Sigmoid colon (tissue), 7 donors: ENCODE measurements at places on chromosomes 6 and 20.

DNA sequence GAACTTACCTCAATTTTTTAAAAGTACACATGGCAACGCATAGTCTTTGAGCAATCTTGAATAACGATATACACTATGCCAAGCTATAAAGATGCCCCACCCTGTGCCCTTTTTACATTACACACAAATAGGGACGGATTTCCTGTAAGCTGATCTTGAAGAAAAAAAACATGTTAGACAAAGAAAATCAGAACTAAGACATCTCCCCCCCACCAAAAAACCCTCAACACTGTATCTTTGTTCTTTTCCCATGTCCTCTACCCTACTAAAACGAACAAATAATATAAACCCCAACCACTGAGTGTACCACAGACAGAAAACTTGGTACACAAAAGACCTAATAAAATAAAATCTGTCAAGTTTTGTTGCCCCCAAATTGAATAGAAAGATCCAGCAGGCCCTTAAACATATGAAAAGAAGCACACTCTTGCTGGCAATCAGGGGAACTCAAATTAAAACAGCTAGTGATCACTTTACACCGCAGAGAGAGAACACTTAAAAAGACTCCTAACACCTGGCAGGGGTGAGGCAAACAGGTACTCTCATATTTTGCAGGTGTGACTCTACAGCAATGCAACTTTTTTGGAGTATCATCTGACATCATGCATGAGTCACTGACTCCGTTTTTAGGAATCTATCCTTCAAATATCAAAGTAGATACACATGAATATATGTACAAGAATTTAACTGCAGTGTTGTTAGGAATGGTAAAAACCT lies 29.6 kb downstream of the BACH2 start:
- no peak for DNase-seq

- no peak for DNase-seq
Observed at GRCh38 chr6:42263165-42263728, 45.6 kb upstream of the MRPS10 start.

GRCh38 chr6:64062960-64063683 lies 427.5 kb downstream of the PHF3 start:
- DNase-seq = no peak

DNA sequence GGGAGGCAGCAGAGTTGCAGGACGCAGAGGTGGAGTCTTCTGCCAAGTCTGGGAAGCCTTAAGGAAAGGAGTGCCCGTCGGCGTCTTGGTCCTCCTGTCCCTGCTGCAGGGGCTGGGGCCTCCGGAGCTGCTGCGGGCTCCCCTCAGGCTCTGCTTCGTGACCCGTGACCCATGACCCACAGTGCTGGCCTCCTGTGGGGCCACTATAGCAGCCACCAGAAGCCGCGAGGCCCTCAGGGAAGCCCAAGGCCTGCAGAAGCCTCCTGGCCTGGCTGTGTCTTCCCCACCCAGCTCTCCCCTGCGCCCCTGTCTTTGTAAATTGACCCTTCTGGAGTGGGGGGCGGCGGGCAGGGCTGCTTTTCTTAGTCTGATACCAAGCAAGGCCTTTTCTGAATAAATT lies 3.3 kb upstream of the COL9A3 start:
- DNase-seq = no peak

DNA sequence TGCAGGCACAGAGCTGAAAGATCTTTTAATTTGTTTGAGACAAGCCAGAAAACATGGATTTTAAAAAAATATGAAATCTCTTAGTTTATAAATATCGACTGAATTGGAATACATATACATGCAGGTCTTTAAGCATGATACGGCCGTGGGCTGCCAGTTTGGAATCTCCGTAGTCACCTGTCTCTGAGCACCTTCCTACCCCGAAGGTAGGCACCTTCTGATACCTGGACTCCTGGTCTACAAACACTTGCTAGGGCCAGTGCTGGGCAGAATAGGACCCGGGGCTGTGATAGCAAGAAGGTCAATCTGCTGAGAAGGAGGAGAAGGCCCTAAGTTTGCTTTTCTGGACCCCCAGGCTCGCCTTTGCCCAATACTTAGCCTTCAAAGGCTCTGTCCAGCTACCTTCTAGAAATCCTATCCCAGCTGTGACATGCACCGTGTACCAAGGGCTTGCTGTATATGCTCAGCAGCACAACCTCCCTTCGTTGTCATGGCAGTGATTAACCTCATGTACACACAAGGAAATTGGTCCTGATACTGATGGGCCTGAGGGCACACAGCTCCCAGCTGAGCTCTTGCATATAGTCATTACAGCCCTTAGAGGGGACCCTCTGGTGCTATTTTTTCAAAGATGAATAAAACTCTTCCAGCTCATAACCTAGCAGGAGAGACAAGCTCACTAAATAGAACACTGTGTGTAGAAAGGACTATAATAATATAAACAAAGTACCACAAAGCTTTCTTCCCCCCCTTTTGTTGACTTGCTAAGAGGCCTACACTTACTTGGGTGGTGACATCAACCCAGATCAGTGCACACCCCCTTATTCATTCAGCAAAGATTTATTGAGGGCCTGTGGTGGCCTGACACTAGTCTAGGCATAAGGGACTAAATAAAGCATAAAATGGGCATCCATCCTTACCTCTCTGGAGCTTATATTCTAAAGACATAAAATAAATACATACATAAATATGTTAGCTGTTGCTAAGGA lies 17.7 kb downstream of the SNPH start:
- peak; percentile 14 for DNase-seq

DNA sequence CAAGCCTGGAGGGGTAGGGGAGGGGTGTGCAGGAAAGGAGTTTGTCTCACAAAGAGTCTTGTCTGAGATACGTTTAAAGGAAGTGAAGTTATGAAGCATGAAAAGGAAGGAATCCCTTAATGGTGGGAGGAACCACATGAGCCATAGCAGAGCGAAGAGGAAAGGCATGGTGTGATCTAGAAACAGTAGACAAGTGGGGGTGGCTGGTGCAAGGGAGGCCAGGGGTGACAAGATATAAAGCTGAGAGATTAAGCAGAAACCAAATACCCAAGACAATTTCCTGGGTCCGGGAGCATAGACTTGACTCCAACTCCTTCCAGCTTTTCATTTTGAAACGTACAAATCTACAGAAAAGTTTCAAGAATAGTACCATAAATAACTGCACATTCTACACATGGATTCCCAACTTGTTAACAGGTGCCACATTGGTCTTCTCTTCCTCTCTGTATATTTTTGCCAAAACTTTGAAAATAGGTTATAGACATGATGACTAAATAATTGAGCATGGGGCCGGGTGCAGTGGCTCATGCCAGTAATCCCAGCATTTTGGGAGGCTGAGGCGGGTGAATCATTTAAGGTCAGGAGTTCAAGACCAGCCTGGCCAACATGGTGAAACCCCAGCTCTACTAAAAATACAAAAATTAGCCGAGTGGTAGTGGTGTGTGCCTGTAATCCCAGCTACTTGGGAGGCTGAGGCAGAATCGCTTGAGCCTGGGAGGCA lies 211.6 kb downstream of the SLC24A3 start:
- DNase-seq = no peak

GRCh38 chr6:32397252-32397920 lies 9.6 kb downstream of the BTNL2 start:
- DNase-seq = no peak

- DNase-seq = no peak
Observed at GRCh38 chr6:104896914-104897313, 37.2 kb upstream of the HACE1 start.

GRCh38 chr6:35068206-35068605 lies 72.9 kb downstream of the TCP11 start:
- no peak for DNase-seq

GRCh38 chr6:152161501-152161900 lies 354.0 kb downstream of the ESR1 start:
- no peak for DNase-seq

DNA sequence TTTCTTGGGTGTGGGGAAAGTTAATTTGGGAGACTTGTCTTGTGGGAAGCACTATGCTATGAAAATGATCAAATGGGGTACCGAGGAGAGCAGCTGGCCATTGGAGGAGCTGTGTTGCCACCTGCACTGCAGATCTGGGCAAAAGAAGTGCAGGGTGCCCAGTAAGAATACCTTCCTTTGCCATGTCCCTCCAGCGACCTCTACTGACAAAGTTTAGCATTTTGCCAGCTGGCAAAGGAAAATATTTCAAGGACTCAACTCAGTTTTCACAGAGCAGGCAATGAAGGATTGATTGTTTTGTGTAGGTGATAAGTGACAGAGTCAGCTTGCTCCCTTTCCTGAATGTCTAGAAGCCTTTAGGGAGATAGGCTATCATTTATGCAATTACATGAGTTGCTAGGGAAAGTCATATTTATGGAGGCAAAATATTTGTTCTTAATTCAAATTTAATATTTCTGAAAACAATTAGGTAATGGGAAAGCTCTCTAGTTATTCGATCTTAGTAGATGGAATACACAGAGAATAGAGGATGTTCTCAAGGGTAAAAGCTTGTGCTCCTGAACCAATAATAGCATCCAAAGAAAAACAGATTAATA lies 118.4 kb downstream of the FARS2 start:
- no peak for DNase-seq

DNA sequence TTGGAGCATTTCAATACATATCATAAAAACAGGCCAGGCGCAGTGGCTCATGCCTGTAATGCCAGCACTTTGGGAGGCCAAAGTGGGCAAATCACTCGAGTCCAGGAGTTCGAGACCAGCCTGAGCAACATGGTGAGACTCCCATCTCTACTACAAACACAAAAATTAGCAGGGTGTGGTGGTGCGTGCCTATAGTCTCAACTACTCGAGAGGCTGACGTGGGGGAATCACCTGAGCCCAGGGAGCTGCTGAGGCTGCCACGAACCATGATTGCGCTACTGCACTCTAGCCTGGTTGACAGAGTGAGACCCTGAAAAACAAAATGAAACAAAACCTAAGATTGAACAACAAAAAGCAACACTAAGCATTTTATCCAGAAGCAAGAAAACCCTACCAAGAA lies 47.2 kb downstream of the BACH2 start:
- no peak for DNase-seq

- DNase-seq = no peak
Observed at GRCh38 chr6:87196275-87196842, 41.0 kb downstream of the ZNF292 start.

DNA sequence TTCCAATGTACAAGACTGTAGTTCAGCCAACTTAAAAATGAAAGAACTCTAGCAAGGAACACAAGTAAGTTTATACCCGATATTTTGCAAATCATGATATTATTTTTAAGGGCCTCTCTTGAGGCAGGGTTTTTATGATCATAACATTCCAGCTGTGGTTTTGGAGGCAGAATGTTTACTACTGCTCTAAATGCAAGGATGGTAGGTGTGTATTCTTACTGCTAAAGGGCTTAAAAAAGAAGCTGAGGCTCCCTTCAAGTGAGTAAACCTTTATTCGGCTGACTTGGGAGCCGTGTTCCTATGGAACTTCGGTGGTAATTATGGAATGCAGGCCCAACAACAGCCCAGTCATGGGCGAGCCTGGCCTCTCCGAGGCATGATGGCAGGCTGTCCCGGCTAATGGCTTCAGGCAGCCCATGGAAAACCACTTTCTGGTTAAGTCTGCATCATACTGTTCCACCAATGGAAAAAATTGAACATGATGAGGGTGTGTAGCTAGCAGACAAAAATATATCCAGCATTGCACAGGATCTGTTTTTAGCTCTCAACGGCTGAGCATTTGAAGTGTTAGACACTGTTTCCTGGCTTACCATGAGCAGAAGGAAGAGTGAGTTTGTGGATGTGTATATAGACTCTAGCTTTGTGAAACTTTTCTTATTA lies 111.5 kb downstream of the TIAM2 start:
- DNase-seq = no peak

DNA sequence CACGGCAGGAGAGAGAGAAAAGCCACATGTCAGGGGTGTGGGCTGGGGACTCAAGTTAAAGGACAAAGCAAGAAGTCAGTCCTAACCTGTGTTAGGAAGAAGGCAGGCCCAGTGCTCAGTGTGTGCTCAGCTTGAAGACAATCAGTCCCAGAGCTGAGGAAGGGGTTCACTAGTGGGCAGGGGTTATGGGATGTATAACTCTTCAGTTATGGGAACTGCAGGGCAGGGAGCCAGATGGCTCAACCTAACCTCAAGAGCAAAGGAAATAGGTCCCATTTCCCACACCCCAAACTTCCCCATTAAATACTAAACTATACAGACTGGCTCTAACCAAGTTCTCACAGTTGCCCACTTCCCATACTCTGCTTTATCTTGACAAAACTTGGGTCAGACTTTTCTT lies 7.4 kb upstream of the SSTR4 start:
- no peak for DNase-seq

- no peak for DNase-seq
Observed at GRCh38 chr6:11947063-11947462, 65.0 kb upstream of the HIVEP1 start.

GRCh38 chr6:126698732-126699240 lies 358.9 kb downstream of the CENPW start:
- no peak for DNase-seq

GRCh38 chr6:139635401-139636130 lies 261.1 kb upstream of the CITED2 start:
- no peak for DNase-seq

DNA sequence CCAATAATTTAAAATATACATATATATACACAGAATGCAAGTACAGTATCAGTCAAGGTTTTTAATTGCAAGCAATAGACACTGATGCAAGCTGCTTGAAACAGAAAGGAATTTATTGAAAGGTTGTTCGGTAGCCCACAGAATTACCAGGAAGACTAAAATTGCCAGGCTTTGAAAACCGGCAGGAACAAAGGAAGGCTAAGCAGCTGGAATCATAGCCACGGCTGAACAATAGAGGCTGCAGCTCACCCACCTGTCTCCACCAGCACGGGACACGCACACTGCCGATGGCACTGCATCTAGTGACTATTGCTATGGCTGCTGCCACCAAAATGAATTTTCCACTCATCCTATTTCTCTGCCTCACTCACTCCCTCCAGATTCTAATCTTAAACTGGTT lies 22.0 kb upstream of the L3MBTL3 start:
- DNase-seq = no peak

DNA sequence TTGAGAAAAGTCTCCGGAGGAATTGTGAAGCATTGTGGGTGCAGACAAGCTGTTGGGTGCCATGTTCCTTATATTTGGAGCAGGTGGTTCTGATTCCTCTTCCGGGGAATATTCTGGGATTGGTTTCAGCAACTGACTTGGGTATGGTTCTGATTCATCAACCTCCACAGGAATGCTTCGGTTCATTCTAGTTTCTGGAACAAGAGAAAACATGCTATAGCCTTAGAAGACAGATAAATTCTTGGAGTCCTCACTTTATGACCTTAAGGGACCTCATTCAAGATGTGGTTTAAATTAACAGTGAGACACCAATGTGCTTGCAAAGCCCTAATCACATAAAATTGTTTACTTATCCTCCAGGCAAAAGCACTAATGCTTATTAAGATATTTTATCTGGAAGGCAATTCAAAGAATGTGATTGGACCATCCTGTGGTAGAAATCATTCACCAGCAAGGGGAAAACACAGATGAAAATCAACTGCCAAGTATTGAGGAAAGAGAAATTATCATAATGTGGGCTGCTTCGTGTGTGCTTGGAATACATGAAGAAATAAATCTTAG lies 13.7 kb downstream of the TRAF3IP2 start:
- DNase-seq = no peak

GRCh38 chr6:47992809-47993208 lies 118.2 kb downstream of the PTCHD4 start:
- no peak for DNase-seq
